ENCODE measurements at places on chromosomes 2 and 18.

- peak; percentile 64 for DNase-seq
These were observed 36.2 kb downstream of the ASB1 start for GRCh38 chr2:238462782-238463396.

GRCh38 chr2:125643128-125643527, 1012.8 kb upstream of the GYPC start:
- DNase-seq: no peak

- DNase-seq: no peak
These were observed 6.2 kb upstream of the CNTNAP5 start for GRCh38 chr2:124018890-124019289.

- DNase-seq: no peak
These were observed 98.3 kb upstream of the TMEM17 start for GRCh38 chr2:62604336-62604735.

DNA sequence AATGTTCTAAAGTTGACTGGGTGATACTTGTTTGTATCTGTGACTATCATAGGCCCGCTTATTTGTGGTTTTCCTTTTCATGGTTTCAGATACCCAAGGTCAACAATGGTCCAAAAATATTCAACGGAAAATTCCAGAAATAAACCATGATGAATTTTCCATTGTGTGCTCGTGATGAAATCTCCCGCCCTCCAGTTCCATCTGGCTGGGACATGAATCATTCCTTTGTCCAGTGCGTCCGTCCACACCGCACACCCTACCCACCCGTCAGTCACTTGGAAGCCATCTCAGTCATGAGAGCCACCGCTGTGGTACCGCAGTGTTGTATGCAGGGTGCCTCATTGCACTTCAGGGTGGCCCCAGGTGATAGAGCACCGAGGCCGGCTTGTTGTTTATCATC, 268.2 kb upstream of the PXDN start:
- no peak for DNase-seq

DNA sequence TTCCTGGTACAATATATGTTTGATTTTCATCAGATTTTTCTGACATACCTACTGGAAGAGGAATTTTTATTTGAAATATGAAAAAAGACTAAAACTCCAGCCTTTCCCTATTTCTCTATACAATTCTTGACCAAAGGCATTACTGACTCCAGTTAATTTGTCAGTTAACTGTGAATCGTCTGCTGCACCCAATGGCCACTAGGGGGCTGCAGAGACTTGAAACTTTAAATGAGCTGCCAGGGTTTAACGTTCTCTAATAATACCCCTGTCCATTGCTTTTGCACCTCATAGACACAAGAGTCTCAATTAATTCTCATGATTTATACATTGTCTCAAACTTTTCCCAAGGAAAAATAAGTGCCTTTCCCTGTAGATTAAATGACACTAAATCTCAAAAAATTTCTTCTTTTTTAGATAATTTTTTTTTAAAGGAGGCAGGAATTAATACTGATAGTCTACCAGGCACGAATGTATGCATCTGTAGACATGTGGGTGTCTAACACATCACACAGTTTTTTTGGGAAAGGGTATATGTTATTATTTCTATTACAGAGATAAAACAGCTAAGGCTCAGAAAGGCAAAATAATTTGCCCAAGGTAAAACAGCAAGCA, 1.8 kb upstream of the ALK start:
- peak; percentile 53 for DNase-seq

GRCh38 chr2:241082341-241083090, 19.6 kb downstream of the MTERF4 start:
- no peak for DNase-seq

DNA sequence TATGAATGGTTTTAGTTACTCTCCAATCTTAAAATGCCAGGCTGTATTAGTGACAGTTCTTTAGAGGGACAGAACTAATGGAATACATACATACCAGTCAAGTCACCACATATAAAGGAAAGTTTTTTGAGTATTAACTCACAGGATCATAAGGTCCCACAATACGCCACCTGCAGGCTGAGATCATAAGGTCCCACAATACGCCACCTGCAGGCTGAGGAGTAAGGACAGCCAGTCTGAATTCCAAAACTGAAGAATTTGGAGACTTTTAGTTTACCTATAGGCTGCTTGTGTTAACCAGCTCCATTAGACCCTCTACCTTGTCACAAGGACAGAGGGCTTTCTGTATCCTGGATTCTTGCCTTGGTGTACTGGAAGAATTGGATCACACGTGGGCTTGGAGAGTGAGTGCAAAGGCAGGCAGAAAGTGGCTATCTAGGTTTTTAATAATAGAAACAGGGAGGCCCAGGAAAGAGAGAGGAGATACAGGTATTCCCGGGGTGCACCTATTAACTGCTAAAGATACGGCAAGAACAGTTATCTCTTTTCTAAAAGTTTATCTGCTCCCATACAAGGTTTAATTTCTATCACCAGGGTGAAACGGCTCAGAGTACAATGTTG, 234.9 kb upstream of the CYRIA start:
- DNase-seq: peak; percentile 53

- DNase-seq: no peak
These were observed 22.6 kb downstream of the ST6GAL2 start for GRCh38 chr2:106863387-106863786.

DNA sequence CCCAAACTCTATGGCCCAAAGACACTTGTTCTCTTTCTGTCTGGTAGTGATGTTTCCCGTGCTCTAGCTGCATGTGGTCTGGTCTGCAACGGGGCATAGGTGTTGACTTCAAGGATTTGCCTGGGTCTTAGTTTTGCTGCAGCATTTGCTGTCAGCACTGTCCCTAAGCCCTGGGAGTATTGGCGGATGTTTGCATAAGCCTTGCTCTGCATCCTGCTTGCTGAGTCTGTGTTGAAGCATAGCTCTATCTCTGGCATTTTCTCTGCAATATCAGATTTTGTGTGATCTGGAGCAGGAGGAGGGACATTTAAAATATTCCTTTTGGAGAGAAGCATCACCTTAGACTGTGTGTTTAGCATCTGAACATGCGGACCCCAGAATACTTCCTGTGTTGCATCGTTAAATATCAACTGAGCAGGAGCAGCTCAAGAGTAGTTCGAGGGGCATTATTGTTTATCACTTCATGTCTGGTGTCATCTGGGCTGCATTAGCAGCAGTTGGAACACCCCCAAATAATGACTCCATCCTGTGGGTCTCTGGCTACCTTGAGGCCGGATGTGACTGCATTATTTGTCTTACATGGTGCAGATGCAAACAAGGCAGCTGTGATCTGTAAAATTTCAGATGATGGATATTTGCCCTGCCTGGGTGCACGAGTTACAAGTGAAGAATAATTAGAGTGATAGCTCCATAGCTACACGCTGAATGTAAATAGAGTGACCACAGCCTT, 231.7 kb downstream of the TRIB2 start:
- DNase-seq: no peak

DNA sequence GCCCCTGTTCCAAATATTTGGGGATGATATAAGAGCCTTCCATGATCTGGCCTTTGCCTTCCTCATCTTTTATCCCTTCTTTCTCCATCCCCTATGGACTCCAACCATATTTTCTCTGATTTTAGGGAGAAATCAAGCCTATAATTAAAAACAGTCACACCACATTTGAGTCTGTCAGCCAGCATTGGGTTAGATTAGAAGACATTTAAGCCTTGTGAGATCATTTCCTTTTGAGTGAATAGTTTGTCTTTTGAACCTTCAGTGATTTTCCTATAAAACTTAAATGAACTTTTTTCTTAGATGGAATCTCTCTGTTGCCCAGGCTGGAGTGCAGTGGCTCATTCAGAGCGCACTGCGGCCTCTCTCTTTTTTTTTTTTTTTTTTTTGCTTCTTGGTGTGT, 7.6 kb upstream of the C18orf32 start:
- DNase-seq: no peak

- DNase-seq: no peak
These were observed 107.2 kb upstream of the CDH2 start for GRCh38 chr18:28284132-28284531.

GRCh38 chr18:72555968-72556367, 11.8 kb upstream of the CBLN2 start:
- no peak for DNase-seq

DNA sequence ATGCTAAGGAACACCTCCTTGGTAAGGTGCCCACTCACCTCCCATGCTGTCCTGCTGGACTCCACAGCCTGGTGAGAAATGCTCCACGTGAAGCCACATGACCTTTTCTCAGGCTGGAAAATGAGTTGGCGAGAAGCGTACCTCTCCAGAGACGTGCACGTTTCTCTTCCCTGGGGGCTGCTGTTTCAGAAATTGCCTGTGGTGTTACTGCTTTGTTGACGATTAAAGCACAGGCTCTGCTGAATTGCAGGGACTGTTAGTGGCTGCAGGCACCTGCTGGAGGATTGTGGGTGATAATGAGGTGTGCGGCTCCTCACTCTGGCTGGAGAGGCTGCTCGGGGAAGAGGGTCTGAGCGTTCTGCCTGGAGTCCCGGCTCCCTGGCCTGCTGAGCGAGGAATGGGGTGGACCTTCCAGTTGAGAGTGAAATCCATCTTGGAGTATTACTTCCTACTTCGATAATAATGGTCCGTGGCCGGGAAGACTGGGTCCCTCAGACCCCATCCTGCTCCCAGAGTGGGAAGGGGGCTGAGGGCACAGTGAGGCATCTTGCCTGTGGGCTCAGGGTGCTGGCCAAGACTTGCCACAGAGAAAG, 199.3 kb upstream of the HDAC4 start:
- no peak for DNase-seq

- no peak for DNase-seq
These were observed 201.1 kb downstream of the SPP2 start for GRCh38 chr2:234251326-234252271.

DNA sequence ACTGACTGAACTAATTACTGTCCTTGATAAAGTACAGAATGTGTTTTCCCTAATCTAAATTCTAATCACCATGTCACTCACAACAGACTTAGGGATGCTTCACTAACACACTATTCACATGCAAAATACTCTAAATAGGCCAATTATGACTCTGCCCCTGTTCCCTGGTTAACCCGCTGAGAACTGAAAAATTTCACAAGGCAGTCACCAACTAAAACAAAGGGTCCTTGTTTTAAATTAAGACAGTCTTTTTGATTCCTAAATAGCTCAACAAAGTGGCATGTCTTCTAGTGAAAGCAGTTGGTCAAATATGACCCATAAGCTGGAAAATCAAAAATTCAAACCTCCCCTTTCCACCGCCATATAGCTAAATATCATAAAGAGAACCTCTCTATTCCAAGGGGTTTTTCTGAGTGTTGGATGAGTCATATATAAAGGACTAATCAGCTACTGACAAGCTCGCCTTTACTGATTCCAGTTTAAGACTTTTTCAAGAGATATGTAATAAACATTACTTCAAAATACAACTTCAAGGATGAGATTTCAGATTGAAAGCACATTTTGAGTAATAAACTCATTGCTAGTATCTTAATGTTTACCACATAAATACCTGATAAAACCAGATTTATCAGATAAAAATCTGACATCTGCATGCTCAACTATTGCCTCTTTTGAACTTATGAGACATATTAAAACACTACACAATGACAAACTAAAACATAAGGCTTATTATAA, 235.8 kb downstream of the TCF4 start:
- DNase-seq: no peak

- DNase-seq: no peak
These were observed 56.3 kb downstream of the EPAS1 start for GRCh38 chr2:46353509-46353908.

- no peak for DNase-seq
These were observed 138.1 kb downstream of the KCNJ3 start for GRCh38 chr2:154836632-154837031.

DNA sequence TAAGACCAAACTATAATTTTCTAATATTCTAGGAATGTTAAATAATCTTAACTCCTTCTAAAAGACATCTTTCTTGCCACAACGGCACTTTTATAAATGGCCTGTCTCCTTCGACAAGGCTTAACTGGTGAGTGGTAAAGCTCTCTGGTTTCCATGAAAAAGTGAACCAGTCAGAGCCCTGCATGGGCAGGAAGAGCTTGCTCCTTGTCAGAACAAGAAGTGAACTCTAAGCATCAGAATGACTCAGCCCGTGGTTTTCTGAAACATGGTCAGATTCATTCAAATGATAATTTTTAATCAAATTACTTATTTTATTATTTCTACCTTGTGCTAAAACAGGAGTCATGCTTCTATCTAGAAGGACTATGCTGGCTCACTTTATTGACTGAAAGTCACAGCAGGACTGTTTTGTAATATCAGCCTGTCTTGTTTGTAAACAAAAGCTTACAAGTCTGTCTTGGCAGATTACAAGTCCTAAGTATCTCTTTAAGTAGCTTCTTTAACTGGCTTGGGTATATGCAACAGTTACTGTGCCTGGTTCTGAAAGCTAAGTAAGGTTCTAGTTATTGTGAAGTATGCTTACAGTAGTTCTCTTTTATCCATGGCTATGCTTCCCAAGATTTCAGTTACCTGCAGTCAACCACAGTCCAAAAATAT, 245.4 kb downstream of the NAPG start:
- DNase-seq: peak; percentile 49

DNA sequence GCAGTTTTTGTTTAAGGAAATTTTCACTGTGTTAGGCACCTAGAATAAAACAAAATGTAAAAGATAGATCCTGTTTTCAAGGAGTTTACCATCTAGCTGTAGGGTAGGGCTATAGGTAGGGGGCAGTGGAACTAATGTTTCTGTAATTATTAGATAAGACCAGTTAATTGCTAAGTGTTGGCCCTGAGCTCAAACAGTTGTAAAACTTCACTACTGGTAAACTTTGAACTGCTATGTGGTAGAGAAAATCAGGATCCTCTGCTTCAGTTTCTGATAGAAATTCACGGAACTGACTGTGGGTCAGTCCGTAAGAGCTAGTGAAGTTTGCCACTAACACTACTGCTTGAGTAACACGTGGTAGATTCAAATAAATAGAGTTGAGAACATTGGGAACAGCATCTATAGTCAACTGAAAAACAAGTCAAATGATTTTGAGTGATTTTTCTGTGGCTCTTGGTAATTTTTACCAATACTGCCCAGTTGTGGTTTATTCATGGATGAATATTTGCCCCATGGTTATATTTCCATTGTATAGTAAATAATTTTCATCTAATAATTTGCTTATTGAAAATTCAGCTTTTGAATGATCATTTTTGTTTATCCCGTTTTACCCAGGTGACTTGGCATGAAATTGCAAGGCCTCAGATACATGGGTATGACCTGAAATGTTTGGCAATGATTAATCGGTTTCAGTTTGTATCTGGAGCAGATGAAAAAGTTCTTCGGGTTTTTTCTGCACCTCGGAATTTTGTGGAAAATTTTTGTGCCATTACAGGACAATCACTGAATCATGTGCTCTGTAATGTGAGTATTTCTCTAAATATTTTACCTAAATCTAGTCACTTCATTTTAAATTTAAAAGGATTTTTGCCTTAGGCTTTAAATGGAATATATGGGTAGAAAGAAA, 26.4 kb downstream of the ELP2 start:
- DNase-seq: no peak

Measured in MV-4-11 (cell line).